NCI-H460 (cell line): ENCODE measurements at places on chromosomes 7 and 10. TPM values are rescaled to one million over a fixed set of nuclear protein-coding genes. Genes with fewer than 3 reads are reported as not detected.

The ADIRF gene
- not detected in 2 replicates for total RNA-seq

The CDNF gene
- total RNA-seq: 0.69 TPM in 1 of 2 replicates, not detected in the other

The ATG9B gene
- 0.25 TPM in 1 of 2 replicates, not detected in the other for total RNA-seq

The KIF11 gene
- 39.3 and 40.2 TPM in 2 replicates for total RNA-seq

The CPVL gene
- total RNA-seq: 30.0 and 33.0 TPM in 2 replicates
